ENCODE measurements at places on chromosomes 2 and 18.

GRCh38 chr2:231343006-231343710 is 52.4 kb upstream of the B3GNT7 start:
- DNase-seq: no peak

DNA sequence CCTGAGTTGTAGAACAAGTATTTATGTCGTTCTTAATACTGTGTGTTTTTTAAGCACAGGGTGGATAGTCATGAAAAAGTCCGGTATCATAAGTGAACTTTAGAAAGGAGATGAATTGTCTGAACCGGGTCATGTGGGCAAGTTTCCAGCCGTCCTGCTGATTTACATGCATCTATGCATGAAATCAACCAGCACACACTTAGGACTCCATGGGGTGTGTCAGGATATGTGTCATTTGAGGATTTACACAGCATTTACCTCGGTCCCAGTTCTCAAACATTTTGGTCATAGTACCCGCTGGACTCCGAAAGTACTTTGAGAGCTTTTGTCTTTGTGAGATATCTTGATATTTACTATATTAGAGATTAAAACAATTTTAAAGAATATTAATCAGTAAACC is 47.5 kb upstream of the TWSG1 start:
- no peak for DNase-seq

GRCh38 chr2:100013892-100014677 is 128.3 kb downstream of the AFF3 start:
- DNase-seq: no peak

DNA sequence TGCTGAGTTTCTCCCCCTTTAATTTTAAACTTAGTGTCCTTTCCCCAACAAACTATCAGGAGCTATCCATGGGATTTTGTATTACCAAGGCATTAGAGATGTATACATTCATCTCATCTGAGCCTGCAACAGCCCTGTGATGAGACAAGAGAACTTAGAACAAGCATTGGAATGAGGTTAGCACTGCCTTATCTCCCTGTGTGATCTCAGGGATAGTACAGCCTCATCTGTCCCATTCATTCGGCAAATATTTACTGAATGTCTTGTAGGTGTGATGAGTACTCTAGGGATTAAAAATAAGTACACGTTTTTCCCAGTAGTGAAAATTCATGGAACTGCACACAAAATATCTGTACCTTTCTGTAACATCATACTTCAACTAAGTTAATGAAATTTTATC is 45.6 kb downstream of the PAIP2B start:
- DNase-seq: no peak

DNA sequence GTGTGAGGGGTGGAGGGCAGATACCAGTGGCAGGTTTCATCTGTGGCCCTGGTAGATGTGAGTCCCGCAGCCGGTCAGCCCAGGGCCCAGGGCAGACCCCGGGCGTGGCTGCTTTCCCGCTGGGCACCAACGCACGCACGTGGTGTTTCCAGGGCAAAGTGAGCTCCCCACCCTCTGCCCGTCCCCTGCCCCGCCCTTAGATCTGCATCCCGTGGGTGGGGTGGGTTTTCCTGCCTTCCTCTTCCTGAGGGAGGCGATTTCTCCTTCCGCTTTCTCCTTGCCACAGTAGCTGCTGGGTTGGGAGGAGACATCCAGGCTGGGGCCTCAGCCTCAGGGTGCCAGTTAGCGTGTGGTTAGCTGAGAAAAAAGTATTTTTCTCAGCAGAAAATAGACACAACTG is 49.6 kb downstream of the ODC1 start:
- DNase-seq: no peak
